Stimulated activated CD4-positive, alpha-beta T cell treated with anti-CD3 and anti-CD28 coated beads, Interleukin-12 subunit alpha, Interleukin-12 subunit beta, amount 100 ng/mL, for 4 hours (primary cell): ENCODE measurements at places on chromosomes 16 and 17.

- no peak for DNase-seq
These were observed 20.5 kb downstream of the TMEM94 start for GRCh38 chr17:75476752-75477489.

- DNase-seq = no peak
These were observed 124.6 kb upstream of the TMEM97 start for GRCh38 chr17:28194382-28194781.

DNA sequence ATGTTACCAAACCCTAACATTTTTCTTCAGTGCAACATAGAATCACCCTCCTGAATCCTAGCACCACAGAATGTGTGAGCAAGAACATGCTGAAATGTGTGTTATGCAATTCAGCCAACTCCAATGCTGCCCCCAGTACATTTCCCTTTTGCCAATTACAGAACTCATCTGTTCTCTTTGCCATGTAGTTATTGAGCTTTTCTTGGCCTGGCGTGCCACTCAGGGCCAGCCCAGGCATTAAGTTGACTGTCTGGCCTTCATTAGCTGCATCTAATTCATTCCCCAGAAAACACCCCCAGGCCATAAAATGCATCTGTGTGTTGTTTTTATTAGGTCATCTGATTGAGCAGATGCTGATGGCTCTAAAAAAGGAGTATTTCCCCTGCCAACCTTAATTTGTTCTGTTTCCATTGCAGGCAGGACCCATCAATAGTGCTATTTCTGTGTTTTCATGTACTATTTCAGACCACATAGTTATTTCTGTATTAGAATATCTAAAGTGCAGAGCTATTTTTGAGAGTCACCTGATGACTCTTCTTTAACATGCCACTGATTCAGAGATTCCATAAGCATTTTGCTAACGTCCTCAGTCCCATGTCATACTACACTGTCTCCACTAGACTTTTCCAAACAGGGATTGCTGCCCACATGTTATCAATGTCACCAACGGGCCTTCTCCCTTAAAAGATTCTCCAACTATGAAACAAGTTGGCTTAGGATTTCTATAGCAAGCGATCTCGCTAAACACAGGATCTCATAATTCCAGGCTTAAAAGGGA, 969.7 kb downstream of the CDH11 start:
- DNase-seq = no peak

DNA sequence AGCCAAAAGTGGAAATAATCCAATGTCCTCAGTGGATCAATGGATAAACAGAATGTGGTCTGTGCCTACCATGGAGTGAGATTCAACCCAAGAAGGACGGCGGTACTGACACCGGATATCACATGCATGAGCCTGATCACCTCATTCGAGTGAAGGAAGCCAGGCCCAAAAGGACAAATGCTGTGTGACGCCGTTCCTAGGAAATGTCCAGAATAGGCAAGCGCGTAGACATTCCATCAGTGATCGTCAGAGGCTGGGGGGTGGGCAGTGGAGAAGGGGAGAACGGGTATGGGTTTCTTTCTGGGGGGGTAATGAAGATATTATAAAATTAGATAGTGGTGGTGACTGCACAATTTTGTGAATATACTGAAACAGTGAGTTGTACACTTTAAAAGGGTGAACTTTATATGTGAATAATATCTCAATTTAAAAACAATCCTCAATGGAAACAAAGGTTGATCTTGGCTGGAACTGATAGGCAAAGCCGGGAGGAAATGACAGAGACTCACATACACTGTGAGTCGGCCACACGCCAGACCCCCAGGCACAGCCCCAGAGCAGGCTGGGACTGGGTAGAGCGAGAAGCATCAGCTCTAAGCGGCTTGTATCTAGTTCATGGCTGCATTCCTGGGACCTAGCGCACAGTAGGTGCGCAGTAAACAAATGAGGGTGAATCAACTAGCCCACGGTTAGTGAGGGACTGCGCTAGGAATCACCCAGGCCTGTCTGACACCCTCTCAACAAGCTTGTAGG, 3.5 kb downstream of the DBNDD1 start:
- no peak for DNase-seq

DNA sequence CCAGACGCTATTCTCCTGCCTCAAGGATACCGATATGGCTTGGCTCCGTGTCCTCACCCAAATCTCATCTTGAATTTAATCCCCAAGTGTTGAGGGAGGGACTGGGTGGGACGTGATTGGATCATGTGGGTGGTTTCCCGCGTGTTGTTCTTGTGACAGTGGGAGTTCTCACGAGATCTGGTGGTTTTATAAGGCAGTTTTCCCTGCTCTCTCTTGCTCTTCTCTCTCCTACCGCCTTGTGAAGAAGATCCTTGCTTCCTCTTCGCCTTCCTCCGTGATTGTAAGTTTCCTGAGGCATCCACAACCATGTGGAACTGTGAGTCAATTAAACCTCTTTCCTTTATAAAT, 43.9 kb upstream of the ZCCHC14 start:
- DNase-seq = no peak

- peak; percentile 55 for DNase-seq
These were observed 1.1 kb downstream of the CD79B start for GRCh38 chr17:63930951-63931575.

DNA sequence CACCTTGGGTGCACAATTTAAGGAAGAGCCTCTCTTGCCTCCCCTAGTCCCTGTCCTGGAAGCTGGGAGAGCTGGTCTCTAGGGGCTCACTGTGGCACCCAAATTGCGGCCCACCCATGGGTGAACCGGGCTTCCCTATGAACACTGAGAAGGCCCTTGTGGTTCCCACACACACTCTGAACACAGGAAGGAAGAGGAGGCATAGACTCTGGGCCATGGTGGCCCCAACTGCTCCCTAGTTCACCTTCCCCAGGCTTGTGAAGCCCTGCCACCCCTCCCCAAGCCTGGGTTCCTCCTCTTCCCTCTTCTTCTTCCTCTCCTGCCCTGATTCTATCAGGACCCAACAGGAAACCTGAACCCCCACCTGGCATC, 10.5 kb downstream of the SREBF1 start:
- DNase-seq = no peak

DNA sequence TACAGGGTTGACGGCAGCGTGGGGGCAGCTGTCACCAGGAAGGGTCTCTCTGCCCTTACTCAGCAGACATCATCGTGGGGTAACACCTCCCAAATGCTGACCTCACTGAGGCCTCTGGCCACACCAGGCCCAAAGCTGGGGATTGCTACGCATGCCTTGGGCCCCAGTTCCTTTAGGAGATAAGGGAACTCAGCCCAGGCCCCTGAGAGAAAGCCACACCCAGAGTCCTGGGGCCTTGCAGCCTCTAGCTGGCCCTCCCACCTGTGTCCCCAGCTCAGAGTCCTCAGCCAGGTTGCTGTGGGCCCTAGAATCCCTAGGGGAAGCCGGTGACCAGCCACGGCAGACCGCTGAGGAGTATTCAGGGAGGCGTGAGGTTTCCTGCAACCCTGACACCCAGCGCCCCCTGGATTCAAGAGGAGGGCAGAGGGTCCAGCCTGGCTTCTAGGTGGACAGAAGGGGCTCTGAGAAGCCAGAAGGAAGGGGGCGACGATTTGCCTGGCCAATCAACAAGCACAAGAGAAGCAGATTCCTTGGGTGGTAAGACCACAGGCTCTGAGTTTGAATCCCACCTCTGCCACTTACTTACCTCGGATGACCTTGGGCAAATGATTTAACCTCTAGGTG, 10.3 kb upstream of the GINS2 start:
- no peak for DNase-seq

DNA sequence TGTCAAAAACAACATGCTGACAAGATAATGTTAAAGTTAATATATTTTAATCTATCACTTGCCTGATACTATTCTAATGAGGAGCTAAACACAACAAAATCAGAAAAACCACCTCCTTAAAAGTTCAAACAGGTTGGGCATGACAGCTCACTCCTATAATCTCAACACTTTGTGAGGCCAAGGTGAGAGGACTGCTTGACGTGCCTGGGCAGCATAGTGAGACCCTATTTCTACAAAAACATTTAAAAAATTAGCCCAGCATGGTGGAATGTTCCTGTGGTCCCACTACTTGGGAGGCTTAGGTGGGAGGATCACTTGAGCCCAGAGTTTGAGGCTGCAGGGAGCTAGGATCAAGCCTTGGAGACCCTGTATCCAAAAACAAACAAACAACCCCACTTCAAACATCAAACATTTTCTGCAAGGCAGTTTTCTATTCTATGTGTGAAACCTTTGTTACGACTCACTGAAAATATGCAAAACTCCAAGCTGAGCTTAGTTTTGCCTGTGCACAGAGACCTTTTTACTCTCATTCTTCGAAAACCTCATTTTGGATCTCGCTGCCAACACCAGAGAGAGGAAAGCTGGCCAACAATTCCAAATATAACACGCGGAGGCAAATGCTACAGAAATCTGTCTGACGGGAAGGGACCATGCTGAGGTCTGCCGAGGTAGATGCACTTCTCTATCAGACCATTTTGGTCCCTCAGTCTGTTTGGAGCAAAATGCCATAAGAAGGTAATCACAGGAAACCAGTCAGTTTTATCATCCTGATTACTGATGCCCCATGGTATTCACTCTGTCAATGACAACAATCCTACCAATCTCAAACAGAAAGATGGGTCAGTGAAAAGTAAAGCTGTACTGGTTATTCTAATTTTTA, 6.2 kb downstream of the PHF12 start:
- no peak for DNase-seq

- no peak for DNase-seq
These were observed 27.6 kb upstream of the NXPH3 start for GRCh38 chr17:49548051-49548505.

DNA sequence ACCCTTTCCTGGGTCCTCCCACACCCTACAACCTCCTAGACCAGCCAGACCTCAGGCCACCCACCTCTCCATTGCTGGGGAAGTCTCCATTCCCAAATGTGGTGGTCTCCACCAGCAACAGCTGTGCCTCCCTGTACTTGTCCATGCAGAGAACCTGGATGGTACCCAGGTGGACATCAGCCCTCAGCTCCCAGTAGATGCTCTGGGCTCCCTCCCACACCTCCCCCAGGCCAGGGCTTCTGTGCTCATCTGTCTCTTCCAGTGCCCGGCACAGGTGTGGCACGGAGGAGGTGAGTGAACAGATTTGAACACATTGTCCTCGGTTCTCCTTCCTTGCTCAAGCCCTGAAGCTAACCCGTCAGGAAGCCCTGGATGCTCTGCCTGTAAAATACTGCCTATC, 34.6 kb downstream of the LGALS9 start:
- no peak for DNase-seq

- DNase-seq = no peak
These were observed 1.1 kb downstream of the EZH1 start for GRCh38 chr17:42743595-42744282.

DNA sequence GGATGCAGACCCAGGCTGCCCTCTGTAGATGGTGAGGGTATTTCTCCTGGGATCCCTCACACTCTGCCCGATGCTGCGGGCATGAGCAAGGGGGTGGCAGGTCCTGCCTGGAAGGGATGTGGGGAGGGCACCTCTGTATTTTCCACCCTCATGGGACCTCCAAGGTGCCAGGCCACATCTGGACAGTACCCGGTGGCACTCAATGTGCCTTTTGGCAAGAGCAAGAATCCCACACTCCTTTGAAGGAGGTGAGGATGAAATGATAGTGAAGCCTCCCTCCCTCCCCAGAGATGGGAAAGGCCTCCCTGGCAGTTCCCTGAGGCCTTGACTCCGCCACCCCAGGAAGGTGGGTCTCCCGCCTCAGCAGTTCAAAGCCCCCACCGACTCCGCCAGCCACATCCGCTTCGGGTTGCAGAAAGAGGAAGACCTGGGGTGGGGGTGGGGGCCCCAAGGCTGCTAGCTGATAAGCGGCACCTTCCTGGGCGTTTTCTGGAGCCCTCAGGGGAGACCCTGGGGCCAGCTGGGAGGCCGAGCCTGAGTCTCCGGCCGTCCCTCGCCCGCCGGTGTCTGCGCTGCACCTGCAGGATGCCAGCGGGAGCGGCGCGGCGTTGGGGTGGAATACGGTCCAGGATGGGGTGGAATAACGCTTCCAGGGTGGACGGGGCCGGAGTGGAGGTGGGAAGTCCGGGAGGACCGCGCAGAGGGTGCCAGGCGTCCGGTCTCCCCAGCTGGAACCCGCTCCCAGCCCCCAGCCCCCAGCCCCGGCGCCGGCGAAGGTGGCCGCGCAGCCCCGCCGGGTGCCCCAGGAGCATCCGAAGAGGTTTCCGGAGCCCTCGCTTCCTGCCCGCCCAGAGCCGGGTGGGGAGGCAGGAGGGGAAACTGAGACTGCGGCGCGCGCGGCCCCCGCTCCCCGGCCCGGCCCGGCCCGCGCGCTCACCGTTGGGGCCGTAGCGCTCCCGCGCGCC, 718 bp downstream of the ATP2A3 start:
- DNase-seq = peak; percentile 48

DNA sequence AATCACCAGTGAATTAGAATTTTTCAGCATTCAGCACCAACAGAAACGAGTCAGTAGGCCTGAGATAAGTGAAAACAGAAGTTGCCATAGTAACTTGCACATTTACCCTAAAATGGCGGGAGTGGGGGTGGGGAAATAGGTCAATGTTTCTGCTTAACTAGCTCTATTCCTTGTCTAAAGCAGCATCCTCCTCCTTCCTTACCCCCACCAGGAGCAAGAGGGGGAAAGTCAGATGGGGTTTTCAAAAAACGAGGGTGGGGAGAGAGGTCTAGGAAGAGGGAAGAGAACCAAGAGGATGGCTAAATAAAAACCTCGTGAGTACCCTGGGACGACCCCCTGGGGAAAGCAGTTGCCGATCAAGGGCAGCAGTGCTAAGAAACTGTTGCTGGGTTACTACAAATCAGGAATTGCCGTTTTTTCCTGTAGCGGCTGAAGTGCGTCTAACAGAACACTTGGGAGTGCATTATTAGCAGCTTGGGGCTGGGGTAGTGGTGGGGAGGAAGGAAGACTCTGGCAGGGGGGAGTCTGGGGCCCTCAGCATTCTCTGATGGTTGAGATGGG, 34.4 kb upstream of the MNT start:
- no peak for DNase-seq

- DNase-seq = no peak
These were observed 20.4 kb downstream of the NFE2L1 start for GRCh38 chr17:48068491-48068961.

GRCh38 chr17:41415833-41416335, 8.5 kb downstream of the KRT37 start:
- DNase-seq = no peak

GRCh38 chr16:89324056-89325010, 106.8 kb downstream of the ZNF778 start:
- DNase-seq = peak; percentile 62

DNA sequence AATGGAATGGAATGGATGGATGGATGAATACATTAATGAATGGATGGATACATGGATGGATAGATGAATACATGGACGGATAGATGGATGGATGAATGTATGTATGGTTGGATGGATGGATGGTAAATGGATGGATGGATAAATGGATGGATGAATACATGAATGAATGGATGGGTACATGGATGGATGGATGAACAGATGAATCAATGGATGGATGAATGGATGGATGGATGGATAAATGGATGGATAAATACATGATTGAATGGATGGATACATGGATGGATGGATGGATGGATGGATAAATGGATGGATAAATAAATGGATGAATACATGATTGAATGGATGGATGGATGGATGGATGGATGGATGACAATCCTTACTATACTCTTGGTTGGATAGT, 26.0 kb downstream of the TMC5 start:
- no peak for DNase-seq
